Aorta (tissue), 5 donors: ENCODE measurements at places on chromosomes 4 and X. TPM values are rescaled to one million over a fixed set of nuclear protein-coding genes. Genes with fewer than 3 reads are reported as not detected.

FHL1 gene
- 2,126 TPM for polyA plus RNA-seq

USP51 gene
- polyA plus RNA-seq, result 0.25 TPM

USP17L19 gene
- not detected for polyA plus RNA-seq

GCNA gene
- polyA plus RNA-seq, result 0.38 TPM

FAM47C gene
- polyA plus RNA-seq, result not detected
